Progenitor cell of endocrine pancreas (in vitro differentiated cells): ENCODE measurements at places on chromosomes 1 and 21.
A peak's percentile ranks its signal among the peaks of the same experiment; 100 is the strongest.

DNA sequence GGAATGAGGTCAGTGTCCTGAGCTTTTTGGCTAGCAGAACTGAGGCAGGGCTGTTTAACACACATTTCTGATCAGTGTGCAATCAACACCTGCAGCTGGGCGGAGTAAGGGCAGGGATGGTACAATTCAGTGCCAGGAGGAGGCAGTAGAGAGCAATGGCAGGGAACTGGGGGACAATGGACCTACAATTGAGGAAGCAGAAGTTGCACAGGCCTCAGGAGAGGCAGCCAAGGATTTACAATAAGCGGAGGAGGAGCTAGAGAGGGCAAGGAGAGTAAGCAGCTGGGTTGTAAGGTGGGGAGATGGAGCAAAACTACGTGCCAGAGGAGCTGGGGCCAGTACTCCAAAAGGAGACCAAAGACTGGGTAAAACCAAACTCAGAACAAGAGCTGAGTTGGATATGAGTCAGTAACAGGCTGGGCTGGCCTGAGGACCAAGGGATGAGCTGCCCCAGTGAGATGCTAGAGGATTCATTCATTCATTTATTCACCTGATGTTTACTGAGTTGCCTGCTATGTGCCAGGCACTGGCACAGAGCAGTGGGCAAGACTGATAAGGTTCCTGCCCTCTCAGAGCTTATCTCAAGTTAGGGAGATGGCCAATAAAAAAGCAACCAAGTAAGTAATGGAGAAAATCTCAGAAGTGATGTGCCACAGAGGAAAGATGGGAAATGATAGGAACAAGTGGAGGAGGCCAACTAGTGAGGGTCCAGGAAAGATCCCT is 10.4 kb upstream of the GALE start:
- no peak for DNase-seq

DNA sequence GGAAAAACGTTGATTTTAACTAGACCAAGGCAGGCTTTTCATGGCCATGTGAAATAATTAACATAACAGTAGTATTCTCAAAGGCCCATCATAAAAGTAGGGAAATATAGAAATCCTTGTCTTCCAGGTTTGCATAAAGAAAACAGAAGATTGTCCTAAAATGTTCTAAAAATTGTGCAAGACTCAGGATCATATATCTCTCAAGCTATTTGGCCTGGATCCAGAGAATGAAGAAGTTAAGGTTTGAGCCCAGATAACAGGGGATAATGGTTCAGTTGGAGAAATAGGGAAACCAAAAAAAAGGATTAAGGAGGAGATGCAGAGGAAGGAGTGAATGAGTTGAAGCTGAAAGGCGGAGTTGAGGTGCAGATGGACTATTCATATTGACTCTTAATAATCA is 555.5 kb upstream of the NR5A2 start:
- no peak for DNase-seq

DNA sequence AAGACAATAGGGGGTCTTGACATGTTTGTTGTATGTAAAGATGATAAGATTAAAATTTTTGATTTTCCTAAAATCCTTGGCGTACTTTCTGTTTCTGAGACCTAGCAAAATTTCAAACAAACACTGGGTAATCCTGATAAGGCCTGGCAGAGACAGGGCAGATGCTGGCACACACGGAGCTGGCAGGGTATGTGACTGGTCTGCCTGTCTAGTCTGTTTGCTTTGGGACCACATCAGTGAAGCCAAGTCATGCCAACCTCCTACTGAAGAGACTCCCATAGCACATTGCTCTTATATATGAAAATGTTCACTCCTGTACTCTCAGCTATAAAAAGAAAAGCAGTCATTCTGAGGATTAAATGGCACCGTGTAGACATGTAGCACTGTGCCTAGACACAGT is 14.1 kb downstream of the TOR3A start:
- no peak for DNase-seq

GRCh38 chr21:41242238-41242829 is 74.3 kb upstream of the FAM3B start:
- no peak for DNase-seq

GRCh38 chr1:73475316-73475870 is 722.6 kb downstream of the LRRIQ3 start:
- DNase-seq = no peak

DNA sequence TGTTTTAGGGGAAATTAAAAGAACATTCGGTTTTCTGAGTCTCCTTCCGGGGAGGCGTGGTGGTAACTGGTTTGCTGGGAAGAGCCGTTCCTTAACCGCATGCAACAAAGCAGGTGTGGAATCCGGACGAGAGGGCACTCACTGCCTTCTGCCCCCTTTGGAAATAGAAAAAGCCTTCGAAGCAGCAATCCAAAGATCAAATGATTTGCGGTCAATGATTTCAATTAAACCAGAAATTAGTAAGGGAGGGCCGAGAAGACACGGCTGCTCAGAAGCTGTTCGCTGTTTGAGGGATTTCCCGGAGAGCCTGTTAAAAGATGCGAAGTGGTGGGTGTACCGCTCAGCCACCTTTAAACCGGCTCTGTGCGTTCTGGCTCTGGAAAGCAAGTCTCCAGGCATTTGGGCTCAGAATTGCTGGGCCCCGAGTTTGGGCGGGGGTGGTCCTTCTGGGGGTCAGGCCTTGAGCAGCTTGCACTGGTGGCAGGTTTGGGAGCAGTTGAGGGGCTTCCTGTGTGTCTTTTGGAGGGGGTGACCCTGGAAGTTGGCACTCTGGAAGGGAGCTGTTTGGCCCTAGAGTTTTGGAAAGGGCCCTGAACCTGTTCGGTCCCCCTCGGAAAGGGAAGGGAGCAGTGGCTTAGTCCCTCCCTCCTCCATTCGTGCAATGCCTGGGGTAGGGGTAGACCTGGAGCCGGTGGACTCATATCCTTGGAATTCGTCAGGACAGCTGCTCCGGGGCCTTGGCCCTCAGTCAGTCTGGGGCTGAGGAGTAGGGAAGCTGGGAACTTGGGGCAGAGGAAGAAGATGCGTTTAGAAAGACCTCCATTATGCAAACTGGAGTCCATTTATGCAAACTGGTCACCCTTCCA is 3.1 kb downstream of the SIM2 start:
- no peak for DNase-seq

DNA sequence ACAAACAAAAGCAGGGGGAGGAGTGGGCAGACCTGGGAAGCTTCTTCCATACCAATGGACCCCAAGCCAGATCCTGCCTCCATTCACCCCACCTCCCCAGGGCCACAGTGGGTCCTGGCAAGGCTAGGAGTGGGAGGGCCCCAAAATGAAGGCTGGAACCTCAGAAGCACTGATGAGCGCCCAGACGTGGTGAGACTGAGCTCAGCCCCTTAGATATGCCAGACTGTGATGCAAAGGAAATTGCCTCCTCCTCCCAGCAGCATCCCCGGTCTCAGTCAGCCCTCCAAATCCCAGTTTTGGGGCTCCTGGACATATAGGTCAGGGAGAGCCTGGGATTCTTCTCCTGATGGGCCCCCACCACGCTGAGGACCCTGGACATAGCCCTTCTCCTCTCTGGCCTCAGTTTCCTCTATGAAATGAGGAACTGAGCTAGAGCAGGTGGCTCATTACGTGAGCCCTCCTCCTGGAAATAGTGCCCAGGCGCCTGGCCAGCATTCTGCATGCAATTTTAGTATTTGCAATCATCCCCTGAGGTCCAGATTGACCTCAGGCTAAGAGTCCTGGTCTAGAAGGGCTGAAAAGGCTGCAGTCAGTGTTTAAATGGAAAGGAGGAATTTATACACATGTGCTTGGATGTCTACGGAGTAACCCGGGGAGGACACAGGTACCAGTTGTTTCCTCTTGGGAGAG is 33.5 kb downstream of the RHBG start:
- DNase-seq = no peak

- DNase-seq = no peak
Observed at GRCh38 chr1:180534214-180534613, 24.6 kb upstream of the OVAAL start.

DNA sequence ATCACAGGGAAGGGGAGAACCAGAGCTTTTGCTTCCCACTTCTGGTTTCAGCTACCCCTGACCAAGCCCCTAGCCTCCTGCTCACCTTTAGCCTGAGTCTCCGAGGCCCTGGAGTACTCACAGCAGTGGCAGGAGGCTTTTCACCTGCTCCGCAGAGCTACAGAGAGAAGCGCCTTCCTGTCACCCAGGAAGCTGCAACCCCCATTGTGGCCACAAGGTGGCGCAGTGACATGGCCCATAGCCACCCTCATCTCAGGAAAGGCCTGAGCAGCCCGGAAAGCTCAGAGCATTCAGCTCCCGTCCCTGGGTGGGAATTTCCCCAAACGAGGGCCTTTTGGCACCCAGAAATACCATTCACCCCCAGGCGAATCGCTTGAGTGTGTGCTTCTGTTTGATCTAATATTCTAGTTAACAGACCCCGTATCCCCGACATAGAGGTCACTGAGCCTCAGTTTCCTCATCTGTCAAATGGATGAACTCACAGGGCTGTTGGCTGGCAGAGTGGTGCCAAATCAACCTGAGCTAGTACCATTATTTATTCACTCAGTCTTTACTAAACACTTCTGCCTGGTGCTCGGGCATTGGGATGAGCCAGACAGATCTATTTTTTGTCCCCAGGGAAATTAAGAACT is 25.3 kb downstream of the A3GALT2 start:
- peak; percentile 89 for DNase-seq

GRCh38 chr1:186738926-186739325 is 58.7 kb upstream of the PTGS2 start:
- DNase-seq = no peak

DNA sequence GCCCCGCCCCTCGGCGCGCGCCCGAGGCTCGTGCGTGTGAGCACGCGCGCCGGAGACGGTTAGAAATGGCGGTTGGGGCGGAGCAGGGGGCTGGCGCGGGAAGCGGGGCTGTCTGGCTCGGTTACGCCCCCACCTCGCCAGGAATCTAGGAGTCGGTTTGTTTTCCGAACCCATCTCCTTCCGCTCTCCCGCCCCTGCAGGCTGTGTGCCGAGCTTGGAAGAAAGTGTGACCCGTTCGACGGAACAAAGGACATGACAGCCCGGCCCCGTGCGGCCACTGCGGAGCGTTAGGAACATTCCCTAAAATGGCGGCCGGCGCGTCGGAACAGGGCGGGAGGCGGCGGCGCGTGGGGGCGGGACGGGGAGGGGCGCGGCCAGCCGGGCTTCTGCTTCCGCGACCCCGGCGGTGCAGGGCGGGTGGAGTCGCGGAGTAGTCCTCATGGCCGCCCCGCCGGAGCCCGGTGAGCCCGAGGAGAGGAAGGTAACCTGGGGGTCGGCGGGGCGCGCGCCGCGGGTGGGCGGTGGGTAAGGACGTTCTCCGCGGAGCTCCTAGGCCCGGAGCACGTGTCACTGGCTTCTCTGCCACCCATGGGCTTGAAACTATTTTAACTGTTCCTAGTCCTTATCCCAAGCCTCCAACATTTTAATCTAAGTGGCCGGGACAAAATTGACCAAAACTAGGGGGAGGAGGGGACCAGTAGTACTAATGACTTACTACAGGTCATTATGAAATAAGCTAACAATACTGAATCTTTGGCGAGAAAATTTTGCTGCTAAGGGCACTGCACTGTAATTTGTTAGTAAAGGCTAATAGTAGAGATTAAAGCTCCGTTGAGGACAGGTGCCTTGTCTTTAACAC is at the start of gene COX20:
TSS of gene COX20 (plus strand) at position 383 of the 859 bp plus-strand sequence. CDS start at position 440, 57 bp downstream.
- peak; percentile 85 for DNase-seq

GRCh38 chr1:212030936-212031528 is 4.3 kb downstream of the INTS7 start:
- DNase-seq = no peak

- DNase-seq = no peak
Observed at GRCh38 chr1:93275634-93276295, 69.9 kb upstream of the DR1 start.

- no peak for DNase-seq
Observed at GRCh38 chr1:31593136-31593665, 16.9 kb downstream of the TINAGL1 start.

DNA sequence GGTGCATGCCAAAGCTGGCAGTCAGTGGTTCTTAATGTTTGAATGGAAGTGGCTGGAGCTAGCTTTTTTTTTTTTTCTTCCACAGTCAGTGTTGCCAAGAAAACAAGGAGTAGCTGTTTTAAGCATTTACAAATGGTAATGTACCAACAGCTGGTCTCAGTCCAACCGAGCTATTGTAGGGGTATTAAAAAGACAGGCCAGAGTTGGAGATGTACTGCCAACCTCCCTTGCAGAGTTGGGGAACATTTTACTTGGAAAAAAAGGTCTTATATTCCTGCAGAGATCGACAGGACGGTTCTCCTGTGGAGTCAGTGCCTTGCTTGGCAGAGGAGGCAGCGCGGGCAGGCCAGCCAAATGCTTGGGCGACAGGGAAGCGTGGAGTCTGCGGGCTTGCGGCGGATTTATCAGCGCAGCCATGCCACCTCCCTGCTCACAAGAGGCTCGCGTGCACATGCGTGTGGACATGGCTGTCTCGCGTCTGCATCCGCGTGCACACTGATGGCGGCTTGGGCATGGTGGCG is 338.1 kb downstream of the RPS6KC1 start:
- DNase-seq = no peak

GRCh38 chr1:185311589-185312225 is 5.3 kb downstream of the IVNS1ABP start:
- DNase-seq = no peak

GRCh38 chr1:86114236-86114635 is 42.3 kb downstream of the COL24A1 start:
- DNase-seq = no peak

GRCh38 chr1:114318961-114319360 is 165.3 kb upstream of the SYT6 start:
- no peak for DNase-seq

- no peak for DNase-seq
Observed at GRCh38 chr1:162206749-162207635, 137.5 kb downstream of the NOS1AP start.

- no peak for DNase-seq
Observed at GRCh38 chr1:168245042-168245441, 19.2 kb downstream of the SFT2D2 start.

- no peak for DNase-seq
Observed at GRCh38 chr1:219090607-219091006, 83.1 kb upstream of the LYPLAL1 start.
